Effector memory CD8-positive, alpha-beta T cell (primary cell): ENCODE measurements at places on chromosomes 2 and 18.

- H3K4me1 ChIP-seq = no peaks in the 10 kb centered on the region
- no peak overlapping the region for H3K4me3 ChIP-seq
- H3K36me3 ChIP-seq = no peaks in the 10 kb centered on the region
- no peak overlapping the region for H3K27ac ChIP-seq
These were observed 757.6 kb downstream of the NR4A2 start for GRCh38 chr2:155574941-155575340.

DNA sequence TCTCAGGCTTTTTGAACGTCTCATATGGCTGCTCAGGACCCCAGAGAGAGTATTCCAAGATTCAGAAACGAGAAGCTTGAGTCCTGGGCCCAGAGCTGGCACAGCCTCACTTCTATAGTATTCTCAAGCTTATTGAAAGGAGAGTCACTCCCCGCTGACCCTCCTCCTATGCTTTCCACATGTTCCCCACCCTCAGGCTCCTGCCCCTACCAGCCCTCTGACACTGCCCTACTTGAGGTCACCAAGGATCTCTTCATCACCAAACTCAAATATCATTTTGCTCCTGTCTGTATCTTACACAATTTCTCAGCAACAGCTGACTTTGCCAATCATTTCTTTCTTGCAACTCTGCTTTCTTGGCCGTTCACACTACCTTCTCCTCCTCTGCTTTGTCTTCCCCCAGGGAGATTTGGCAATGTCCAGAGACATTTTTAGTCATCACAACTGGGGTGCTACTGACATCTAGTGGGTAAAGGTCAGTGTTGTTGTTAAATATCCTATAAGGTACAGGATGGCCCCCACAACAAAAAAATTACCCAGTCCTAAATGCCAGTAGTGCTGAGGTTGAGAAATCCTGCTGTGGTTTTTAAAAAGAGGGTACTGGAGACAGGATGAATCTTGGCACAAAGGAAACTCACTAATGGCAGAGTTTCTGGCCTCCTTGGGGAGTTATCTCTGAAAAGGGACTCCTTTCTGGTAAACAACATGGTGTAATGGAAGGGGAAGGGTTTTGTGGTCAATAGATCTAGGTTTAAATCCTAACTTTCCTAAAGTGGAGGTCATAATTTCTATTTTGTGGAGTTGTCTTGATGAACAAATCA lies 26.9 kb upstream of the INSIG2 start:
- no peak overlapping the region for H3K4me3 ChIP-seq
- peaks cover 3% of the 10 kb centered on the region for H3K4me1 ChIP-seq
- H3K36me3 ChIP-seq = no peaks in the 10 kb centered on the region
- DNase-seq = no peak

DNA sequence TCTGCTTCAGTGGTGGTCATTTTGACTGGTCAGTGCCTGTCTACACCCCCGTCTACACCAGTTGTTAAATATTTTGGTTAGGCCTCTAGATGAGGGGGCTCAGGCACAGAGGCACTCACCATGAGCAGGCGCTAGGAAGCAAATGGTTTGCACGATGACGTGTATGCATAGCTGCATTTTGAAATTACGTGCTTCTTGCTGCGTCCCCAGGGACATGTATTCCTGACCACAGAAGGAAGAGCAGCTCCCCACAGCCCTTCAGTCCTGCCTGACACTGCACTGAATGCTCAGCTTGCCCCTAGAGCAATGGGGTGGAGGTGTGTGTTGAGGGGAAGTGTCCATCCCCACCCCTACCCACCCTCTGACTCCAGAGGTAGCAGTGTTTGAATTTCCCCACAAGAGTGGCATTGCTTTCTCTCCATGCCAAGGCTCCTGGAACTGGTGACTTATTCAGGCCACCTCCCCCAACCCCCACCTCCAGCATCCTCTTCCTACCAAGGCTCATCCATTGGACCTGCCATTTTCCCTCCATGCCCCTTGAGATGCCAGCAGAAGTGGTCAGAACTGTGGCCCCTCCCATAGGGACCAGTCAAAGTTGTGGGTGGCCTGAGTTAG lies 11.4 kb upstream of the ZAP70 start:
- H3K4me1 ChIP-seq = peaks cover 6% of the 10 kb centered on the region
- no peak overlapping the region for H3K27ac ChIP-seq
- no peaks in the 10 kb centered on the region for H3K27me3 ChIP-seq
- H3K36me3 ChIP-seq = peaks cover 2% of the 10 kb centered on the region
- DNase-seq = no peak

- no peak overlapping the region for H3K27ac ChIP-seq
- H3K4me3 ChIP-seq = no peak overlapping the region
- H3K4me1 ChIP-seq = no peaks in the 10 kb centered on the region
- no peaks in the 10 kb centered on the region for H3K27me3 ChIP-seq
- DNase-seq = no peak
- H3K36me3 ChIP-seq = no peaks in the 10 kb centered on the region
These were observed 105.0 kb upstream of the ZFP36L2 start for GRCh38 chr2:43331422-43331821.

DNA sequence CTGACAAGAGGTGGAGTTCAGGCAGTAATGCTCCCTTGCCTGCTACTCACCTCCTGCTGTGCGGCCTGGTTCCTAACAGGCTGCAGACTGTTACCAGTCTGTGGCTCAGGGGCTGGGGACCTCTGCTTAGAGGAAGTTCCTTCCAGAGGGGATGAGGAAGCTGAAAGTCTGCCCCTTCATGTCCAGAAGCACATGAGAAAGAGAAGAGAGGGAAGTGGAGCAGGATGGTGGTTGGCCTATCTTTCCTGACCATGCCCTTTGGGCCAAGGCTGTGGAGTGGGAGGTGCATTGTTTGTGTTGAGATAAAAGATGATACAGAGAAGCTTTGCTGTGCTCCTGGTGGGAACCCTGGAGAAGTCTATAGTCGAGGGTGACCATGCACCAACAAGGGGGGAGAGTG lies 112.5 kb downstream of the LPIN1 start:
- peaks cover 29% of the 10 kb centered on the region for H3K27me3 ChIP-seq
- H3K27ac ChIP-seq = no peak overlapping the region
- no peak for DNase-seq
- peaks cover 8% of the 10 kb centered on the region for H3K4me1 ChIP-seq
- peaks cover under 1% of the 10 kb centered on the region for H3K36me3 ChIP-seq

- H3K27ac ChIP-seq = no peak overlapping the region
- H3K36me3 ChIP-seq = no peaks in the 10 kb centered on the region
- H3K27me3 ChIP-seq = no peaks in the 10 kb centered on the region
- H3K4me3 ChIP-seq = no peak overlapping the region
- DNase-seq = no peak
These were observed 1086.1 kb upstream of the CELF4 start for GRCh38 chr18:38651736-38652135.

DNA sequence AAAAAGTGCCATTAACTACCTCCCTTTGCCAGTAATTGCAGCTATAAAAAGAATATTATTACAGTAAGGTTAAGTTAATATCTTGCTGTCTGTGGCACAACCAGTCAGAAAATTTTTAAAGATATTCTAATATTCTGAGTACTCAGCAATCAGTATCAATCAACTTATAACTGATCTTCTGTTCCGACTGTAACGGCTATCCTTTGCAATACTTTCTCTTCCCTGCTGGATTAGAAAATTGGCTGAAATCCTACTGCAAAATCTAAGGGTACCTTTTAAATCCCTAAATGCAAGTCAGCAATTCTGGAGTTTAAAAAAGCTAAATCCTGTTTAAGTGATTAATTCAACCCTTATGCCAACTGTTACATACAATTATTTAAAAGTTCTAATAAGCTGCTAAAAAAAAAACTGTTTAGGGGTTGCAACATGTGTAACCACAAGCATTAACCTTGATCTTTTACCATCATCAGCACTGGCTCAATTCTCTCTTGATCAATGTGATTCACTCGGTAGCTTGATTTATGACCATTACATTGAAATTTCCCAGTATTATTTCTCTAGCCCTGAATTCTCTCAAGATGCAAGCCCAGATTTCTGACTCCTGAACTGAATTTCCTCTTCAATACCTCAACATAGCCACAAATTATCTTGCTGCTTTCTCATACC lies 20.5 kb downstream of the GAREM1 start:
- peaks cover 2% of the 10 kb centered on the region for H3K27me3 ChIP-seq
- H3K36me3 ChIP-seq = no peaks in the 10 kb centered on the region
- no peak overlapping the region for H3K27ac ChIP-seq

GRCh38 chr2:205882806-205883425 lies 200.6 kb downstream of the NRP2 start:
- H3K27ac ChIP-seq = no peak overlapping the region
- DNase-seq = no peak
- H3K36me3 ChIP-seq = peaks cover 3% of the 10 kb centered on the region
- H3K4me3 ChIP-seq = no peak overlapping the region
- peaks cover 74% of the 10 kb centered on the region for H3K27me3 ChIP-seq
- H3K4me1 ChIP-seq = peaks cover 2% of the 10 kb centered on the region

DNA sequence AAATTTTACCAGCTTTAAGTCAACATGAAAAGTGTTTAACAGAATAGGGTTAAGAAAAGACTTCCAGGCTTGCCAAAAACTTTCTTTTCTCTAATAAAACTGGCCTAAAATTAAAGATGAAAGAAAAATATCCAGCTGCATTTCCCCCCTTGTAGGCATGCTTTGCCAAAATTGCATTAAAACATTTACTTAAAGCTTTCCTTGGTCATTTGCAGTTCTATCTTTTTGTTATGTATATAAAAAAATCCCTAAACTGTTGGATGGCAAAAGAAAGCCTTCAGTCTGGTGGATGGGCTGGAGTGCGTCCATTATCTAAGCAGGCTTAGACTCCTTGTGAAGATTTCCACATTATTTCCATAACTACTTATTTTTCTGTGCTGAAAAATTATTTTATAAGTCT lies 105.4 kb upstream of the DSEL start:
- DNase-seq = no peak
- H3K36me3 ChIP-seq = peaks cover under 1% of the 10 kb centered on the region
- no peaks in the 10 kb centered on the region for H3K27me3 ChIP-seq
- no peak overlapping the region for H3K4me3 ChIP-seq
- no peak overlapping the region for H3K27ac ChIP-seq
- no peaks in the 10 kb centered on the region for H3K4me1 ChIP-seq

DNA sequence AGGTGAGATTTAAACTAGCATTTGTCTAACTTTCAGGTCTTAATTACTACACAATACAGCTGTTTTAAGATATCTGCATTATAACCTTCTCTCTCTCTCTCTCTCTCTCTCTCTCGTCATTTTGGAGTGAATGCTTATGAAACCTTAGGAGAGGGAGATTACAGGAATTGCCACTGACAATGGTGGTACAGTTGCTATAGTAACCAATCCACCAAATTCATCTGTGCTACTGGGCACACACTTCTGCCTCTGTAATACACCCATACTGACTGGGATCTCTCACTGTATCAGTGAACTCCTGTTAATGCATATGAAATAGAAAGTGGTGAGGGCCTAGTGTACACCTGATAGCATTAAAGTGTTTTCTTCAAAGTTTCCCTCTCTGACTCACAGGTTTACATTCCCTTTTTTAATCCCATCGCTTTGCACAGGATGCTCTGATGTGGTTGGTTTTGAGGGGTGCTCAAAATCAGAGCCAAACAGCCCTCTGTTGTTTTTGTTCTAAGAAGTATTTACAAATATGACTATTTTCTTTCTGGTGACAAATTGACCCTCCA lies 13.1 kb downstream of the KLHL14 start:
- no peak for DNase-seq
- no peaks in the 10 kb centered on the region for H3K4me1 ChIP-seq
- H3K4me3 ChIP-seq = no peak overlapping the region
- peaks cover 9% of the 10 kb centered on the region for H3K27me3 ChIP-seq
- H3K36me3 ChIP-seq = peaks cover 3% of the 10 kb centered on the region

- DNase-seq = no peak
- no peaks in the 10 kb centered on the region for H3K27me3 ChIP-seq
- no peak overlapping the region for H3K4me3 ChIP-seq
- H3K27ac ChIP-seq = no peak overlapping the region
These were observed 138.4 kb downstream of the EIPR1 start for GRCh38 chr2:3238951-3239841.

DNA sequence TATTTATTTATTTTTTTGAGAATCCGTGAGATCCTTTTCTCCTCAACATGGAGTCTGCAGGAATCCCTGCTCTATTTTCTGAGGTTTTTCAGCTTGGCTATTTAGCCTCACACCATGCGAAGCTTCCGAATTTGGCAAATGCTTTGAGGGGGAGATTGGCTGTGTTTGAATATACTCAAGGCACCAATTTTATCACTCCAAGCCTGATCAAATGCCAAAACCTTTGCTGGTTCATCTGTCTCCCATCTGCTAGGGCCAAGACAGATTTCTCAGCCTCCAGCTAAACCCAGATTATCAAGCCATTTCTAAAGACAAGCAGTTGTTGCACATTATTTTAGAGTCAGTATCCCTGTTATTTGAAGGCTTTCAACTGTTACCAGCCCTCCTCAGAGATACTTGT lies 295.7 kb downstream of the XIRP2 start:
- no peak overlapping the region for H3K27ac ChIP-seq
- no peaks in the 10 kb centered on the region for H3K36me3 ChIP-seq
- no peaks in the 10 kb centered on the region for H3K27me3 ChIP-seq
- H3K4me1 ChIP-seq = no peaks in the 10 kb centered on the region
- no peak for DNase-seq
- no peak overlapping the region for H3K4me3 ChIP-seq

DNA sequence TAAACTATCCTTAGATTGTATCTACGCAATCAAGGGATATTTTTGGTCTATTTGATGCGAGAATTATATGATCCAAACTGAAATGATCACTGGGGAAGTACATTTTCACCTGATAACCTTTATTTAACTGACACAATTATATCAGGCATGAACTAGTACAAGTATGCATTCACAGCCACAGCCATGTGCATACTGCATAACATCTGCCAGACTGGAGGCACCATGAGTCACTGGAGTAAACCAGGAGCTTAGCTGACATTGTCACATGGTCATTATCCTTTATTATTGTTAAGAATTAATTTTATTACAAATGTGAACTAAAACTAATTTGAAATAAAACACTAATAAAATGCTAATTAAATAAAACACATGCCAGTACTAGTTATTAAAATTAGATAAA lies 1127.1 kb downstream of the DPP10 start:
- no peak overlapping the region for H3K27ac ChIP-seq
- H3K36me3 ChIP-seq = peaks cover 3% of the 10 kb centered on the region
- no peaks in the 10 kb centered on the region for H3K27me3 ChIP-seq
- no peaks in the 10 kb centered on the region for H3K4me1 ChIP-seq
- H3K4me3 ChIP-seq = no peak overlapping the region

- H3K4me1 ChIP-seq = no peaks in the 10 kb centered on the region
- no peak for DNase-seq
- H3K36me3 ChIP-seq = no peaks in the 10 kb centered on the region
- no peaks in the 10 kb centered on the region for H3K27me3 ChIP-seq
These were observed 238.4 kb downstream of the MEIS1 start for GRCh38 chr2:66673286-66673685.

GRCh38 chr2:56001947-56002346 lies 78.4 kb upstream of the EFEMP1 start:
- H3K36me3 ChIP-seq = no peaks in the 10 kb centered on the region
- no peak overlapping the region for H3K27ac ChIP-seq
- DNase-seq = no peak
- H3K4me3 ChIP-seq = no peak overlapping the region

- H3K4me1 ChIP-seq = peaks cover 6% of the 10 kb centered on the region
- H3K4me3 ChIP-seq = no peak overlapping the region
- peaks cover 26% of the 10 kb centered on the region for H3K36me3 ChIP-seq
- no peaks in the 10 kb centered on the region for H3K27me3 ChIP-seq
These were observed 61.2 kb downstream of the LRPPRC start for GRCh38 chr2:43934567-43934966.
